ENCODE measurements at places on chromosomes 6 and 20.

- DNase-seq = no peak
Measured at GRCh38 chr6:30922447-30922852, 8.4 kb downstream of the VARS2 start.

GRCh38 chr6:36980876-36981619 is 4.9 kb downstream of the MTCH1 start:
- no peak for DNase-seq

- peak; percentile 6 for DNase-seq
Measured at GRCh38 chr20:7772371-7772770, 167.9 kb downstream of the HAO1 start.

- no peak for DNase-seq
Measured at GRCh38 chr6:154782193-154782592, 49.0 kb downstream of the SCAF8 start.

- no peak for DNase-seq
Measured at GRCh38 chr20:57091748-57092111, 174.7 kb downstream of the BMP7 start.

- DNase-seq = peak; percentile 77
Measured at GRCh38 chr20:49979030-49979832, 3.5 kb upstream of the SNAI1 start.

DNA sequence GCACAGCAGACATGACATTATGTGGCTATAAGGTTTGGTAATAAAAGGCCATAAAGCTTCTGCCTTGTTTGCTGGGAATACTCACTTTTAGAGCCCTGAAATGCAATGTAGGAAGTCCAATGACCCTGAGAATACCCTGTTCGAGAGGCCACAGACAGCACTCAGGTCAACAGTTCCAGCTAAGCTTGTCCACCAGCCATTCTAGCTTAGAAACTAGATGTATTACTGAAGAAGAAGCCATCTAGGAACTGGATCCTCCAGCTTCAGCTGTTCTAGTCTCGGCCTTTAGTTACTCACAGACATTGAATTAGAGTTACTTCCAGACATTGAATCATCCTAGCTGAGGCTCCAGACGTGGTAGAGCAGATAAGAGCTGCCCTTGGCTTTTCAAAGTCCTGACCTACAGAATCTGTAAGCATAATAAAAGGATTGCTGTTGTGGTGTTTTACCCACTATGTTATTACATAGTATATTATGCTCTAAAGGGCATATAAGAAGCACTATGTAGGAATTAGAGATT is 84.9 kb downstream of the MMS22L start:
- DNase-seq = no peak

- DNase-seq = no peak
Measured at GRCh38 chr6:170006900-170007467, 255.6 kb downstream of the ERMARD start.

GRCh38 chr6:127148511-127148910 is 30.0 kb downstream of the RSPO3 start:
- no peak for DNase-seq

DNA sequence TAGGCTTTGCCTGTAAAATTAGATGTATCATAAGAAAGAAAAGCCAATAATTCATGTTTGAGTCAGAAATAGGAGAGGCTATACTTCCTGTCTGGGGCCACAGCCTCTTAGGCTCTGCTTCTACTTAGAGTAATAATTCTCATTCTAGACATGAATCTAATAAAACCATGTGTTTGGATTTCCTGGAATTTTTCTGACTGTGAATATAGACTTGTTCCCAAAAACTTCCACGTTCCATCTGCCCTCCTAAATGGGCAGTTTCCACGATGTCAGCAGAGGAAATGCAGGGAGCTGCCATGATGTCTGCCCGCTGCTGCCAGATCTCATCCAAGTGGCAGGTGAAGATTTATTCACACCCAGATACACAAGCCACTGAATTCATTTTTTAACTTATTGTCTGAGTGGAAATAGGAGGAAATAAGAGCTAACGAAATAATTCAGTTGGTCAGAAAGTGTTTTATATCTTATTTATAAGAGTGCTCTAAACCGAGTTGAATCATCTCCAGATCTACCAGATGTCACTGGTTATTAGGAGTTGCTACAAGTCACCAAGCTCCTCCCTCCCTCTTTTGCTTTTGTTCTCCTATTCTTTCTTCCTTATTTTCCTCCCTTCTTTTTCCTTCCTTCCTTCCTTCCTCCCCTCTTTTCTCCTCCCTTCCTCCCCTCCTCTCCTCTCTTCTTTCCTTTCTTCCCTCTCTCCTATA is 69.3 kb downstream of the ALDH8A1 start:
- DNase-seq = no peak

GRCh38 chr6:111829998-111830397 is 43.3 kb downstream of the FYN start:
- no peak for DNase-seq

GRCh38 chr6:17839513-17840223 is 132.9 kb upstream of the NUP153 start:
- DNase-seq = no peak

- peak; percentile 65 for DNase-seq
Measured at GRCh38 chr20:61980647-61981583, 84.8 kb downstream of the TAF4 start.

GRCh38 chr20:47501482-47502270 is at the start of gene NCOA3:
NCOA3 (plus strand) TSS chr20:47501887; CDS start chr20:47622248, 120,361 bp downstream.
- DNase-seq = peak; percentile 95

GRCh38 chr6:30730601-30731435 is 10.7 kb downstream of the TUBB start:
- DNase-seq = peak; percentile 74

- DNase-seq = no peak
Measured at GRCh38 chr6:148890096-148890495, 143.3 kb downstream of the UST start.

GRCh38 chr6:162211777-162212176 is 515.8 kb downstream of the PRKN start:
- DNase-seq = no peak

GRCh38 chr6:15400572-15401004 is 154.7 kb downstream of the JARID2 start:
- peak; percentile 15 for DNase-seq

DNA sequence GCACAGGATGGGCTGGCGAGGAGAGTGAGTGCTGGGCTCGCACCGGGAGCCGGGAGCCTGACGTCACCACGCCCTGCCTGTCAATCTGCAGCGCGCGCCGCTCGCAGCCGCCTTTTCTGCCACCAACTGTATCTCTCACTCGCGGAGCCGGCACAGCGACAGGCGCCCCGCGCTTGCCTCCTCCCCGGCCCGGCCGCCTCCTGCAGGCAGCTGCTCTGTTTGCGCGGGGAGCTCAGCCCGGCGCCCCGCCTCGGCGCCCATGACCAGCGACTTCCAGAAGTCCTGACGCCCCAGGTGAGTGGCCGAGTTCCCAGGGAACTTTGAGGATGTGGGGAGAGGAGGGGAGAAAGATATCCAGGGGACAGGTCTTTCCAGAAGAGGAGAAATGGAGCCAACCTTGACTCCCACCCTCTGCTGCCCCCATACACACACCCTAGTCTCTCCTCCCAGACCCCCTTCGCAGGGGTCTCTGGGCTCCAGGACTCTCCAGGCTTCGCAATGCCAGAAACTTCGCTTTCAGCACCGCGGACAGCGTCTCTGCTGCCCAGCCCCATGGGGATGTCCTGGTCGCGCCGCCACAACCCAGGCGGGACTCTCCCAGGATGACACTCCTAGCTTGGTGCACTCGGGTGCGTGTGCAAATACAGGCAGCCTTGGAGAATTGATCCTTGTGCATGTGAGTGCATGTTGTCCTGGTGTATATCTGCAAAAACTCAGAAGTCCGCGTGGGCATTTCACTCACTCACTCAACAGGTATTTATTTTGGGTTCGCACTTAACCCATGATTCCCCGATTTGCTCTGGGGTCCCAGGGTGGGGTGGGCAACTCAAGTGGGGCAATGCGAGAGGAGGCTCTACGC is at the start of gene GPR6:
Gene GPR6 (plus strand): TSS at position 138 of the 859 bp plus-strand sequence. CDS start 802 bp downstream, outside the sequence.
- DNase-seq = peak; percentile 3

GRCh38 chr6:4908062-4908461 is 95.8 kb downstream of the RPP40 start:
- DNase-seq = no peak

- DNase-seq = peak; percentile 3
Measured at GRCh38 chr6:54874349-54875048, 27.9 kb downstream of the FAM83B start.

DNA sequence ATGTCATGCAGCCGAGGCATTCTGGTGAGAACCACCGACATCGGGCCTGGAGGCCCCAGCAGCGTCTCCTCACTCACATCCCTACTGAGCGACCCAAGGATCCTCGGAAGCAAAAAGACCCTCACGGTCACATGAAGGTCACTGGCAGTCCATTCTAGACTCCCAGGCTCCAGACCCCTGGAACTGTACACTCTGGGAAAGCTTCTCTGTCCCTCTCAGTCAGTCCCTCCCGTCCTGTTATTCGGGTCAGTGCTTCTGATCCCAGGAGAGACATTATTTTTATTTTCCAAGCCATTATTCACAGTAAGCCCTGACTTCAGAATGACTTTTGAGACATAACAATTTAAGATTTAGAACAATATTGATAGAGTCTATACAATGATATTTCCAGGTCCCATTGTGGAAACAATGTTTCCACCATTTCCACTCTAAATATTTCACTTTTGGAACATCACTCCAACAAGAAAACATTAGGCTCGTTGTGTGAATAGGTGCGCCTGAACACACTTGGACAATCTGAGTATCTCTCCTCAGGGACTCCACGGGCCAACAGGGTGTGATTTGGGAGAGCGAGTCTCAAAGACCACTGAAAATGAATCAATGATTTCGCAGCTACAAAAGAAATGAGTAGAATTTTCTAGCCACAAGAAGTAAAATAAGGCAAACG is 199.7 kb downstream of the SOD2 start:
- no peak for DNase-seq

DNA sequence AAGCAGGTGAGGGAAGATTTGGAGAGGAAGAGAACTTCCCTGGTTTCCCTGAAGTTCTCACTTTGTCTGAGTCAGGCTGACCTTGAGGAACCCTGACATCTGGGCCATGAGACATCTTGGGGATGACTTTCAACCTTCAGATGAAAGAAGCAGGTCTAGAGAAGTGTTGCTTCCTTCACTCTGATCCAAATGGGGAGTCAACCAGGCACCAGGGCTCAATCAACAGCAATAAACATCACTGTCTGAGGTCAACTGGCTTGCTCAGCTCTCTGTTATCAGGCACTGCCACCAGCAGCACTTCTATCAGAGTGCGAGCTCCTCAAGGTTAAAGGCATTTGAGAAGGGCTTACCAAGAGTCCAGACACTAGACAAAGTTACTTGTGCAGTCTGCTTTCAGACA is 6.3 kb downstream of the ACOT8 start:
- DNase-seq = no peak

GRCh38 chr6:16292432-16292831 is 54.0 kb downstream of the GMPR start:
- DNase-seq = no peak

DNA sequence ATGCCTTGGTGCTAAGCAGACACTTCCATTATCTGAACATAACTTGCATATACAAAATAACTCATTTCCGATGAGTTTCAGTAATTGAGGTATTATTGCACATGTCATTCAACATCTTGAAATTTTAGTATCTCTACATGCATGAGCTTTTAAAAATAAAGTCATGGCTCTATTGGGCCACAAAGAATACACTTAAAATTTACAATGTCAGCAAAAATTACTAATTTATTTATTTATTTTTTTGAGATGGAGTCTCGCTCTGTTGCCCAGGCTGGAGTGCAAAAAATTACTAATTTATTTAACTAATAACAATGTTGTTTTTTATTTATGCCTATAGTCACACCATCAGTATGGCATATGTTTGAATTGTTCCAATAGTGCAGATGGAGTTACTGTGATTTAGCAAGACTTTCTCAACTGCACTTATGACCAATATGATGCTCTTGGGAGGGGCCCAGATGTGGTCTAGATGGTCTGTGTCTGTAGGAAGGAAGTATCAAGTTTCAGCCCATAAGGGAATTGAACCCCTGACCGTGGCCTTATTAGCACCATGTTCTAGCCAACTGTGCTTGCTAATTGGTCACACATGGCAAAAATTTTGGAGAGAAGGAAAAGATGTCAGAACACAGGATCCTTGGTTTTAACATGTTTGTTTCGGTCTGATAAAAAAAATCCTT is 370.7 kb upstream of the TSHZ2 start:
- no peak for DNase-seq

- DNase-seq = no peak
Measured at GRCh38 chr20:59074456-59074855, 31.9 kb upstream of the PRELID3B start.

- DNase-seq = no peak
Measured at GRCh38 chr6:125013938-125014660, 51.9 kb downstream of the RNF217 start.

DNA sequence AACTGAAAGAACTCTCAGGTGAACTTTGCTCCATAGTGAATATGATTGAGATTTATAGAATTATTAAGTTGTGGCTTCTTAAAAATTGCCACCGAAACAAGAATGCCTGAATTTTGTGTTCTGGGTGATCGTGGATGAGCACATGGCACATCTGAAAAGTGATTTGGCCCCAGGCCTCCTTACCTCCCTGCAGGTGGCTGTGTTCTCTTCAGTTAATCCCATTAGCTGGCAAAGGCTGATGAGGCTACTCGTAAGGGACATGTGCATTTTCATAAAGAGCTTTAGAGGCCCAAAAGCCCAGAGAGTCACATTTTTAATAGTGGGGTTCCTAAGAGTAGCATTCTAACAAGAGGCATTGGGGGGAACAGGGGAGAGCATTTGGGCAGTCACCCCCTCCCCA is 22.6 kb downstream of the GNAS start:
- DNase-seq = no peak

GRCh38 chr6:23499549-23499948 is 626.5 kb upstream of the NRSN1 start:
- DNase-seq = no peak

GRCh38 chr6:142929751-142930358 is 15.1 kb downstream of the HIVEP2 start:
- no peak for DNase-seq

GRCh38 chr20:15895560-15896084 is 677.6 kb downstream of the KIF16B start:
- no peak for DNase-seq

- no peak for DNase-seq
Measured at GRCh38 chr6:85620308-85620707, 22.4 kb downstream of the SYNCRIP start.

DNA sequence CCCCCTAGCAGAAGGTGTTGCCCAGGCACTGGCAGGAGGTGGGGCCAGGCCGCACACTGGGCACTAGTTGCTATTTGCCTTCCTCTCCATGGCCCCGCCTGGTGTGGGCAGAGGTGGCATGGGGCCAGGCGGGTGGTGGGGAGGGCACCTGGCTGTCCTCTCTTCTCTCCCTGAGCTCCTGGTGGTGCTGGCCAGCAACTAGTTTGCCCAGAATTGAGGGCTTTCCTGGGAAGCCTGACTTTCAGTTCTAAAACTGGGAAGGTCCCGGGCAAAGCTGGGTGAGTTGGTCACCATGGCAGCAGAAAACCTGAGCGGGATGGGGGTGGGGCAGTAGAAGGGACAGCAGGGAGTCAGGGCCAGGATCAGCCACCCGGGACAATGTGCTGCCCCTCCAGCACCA is 48.2 kb downstream of the RBM38 start:
- DNase-seq = peak; percentile 29

DNA sequence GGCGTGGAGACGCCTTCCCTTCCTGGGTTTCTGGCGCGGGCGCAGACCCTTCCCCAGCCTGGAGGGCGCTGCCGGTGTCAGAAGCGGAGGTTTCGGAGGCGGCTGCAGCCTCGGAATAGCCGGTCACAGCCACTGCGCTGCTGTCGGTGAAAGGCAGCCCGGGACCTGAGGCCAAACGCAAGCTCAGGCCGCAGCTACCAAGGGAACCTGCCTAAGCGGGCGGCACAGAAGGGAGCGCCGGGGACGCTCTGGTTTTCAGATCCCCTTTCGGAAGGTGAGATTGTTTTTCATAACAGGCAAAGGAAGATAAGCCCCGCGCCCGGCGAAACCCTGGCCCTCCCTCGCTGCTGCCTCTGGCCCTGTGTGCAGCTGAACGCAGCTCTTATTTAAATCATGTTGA is 116.5 kb downstream of the FAM120B start:
- no peak for DNase-seq
